ENCODE measurements at places on chromosomes 3 and 15.

- peaks cover 59% of the 10 kb centered on the region for H3K4me1 ChIP-seq
- peaks cover 90% of the 10 kb centered on the region for H3K27me3 ChIP-seq
- no peaks in the 10 kb centered on the region for H3K36me3 ChIP-seq
- no peak for DNase-seq
These were observed 1.4 kb downstream of the ISLR2 start for GRCh38 chr15:74131628-74132413.

DNA sequence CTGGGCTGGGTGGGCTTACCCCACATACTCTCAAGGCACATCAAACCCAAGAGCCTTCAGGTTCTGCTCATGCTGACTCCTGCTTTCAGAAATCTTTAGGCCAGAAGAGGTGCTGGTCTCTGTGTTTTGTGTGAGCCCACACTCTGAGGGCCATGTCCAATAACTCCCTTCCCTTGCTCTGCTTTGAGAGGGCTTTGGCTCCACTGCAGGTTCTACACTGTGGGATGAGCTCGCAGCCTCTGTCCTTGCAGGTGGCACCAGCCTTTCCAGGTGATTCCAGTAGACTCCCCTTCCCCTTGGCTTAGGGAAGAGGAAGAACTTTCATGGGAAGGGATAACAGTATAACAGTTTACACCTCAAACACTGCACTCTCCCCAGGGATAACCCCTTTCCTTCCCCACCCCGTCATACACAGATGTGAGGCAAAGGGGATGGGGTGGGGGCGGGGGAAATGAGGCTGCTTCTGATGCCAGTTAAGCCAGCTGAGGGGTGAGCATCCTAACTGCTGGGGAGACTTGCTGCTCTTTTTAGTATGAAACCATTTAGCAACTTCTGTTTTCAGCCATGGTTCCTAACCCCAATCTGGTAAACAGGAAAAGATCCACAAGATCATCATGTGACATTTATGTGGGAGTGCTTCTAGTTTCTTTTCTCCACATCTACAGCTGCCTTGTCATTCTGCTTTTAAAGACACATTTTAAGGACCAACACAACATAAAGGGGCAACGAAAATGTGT lies 262.4 kb downstream of the SLC9A9 start:
- H3K4me1 ChIP-seq = no peaks in the 10 kb centered on the region
- no peak overlapping the region for H3K27ac ChIP-seq
- H3K4me3 ChIP-seq = no peak overlapping the region
- H3K36me3 ChIP-seq = no peaks in the 10 kb centered on the region
- no peak for DNase-seq
- no peaks in the 10 kb centered on the region for H3K27me3 ChIP-seq

DNA sequence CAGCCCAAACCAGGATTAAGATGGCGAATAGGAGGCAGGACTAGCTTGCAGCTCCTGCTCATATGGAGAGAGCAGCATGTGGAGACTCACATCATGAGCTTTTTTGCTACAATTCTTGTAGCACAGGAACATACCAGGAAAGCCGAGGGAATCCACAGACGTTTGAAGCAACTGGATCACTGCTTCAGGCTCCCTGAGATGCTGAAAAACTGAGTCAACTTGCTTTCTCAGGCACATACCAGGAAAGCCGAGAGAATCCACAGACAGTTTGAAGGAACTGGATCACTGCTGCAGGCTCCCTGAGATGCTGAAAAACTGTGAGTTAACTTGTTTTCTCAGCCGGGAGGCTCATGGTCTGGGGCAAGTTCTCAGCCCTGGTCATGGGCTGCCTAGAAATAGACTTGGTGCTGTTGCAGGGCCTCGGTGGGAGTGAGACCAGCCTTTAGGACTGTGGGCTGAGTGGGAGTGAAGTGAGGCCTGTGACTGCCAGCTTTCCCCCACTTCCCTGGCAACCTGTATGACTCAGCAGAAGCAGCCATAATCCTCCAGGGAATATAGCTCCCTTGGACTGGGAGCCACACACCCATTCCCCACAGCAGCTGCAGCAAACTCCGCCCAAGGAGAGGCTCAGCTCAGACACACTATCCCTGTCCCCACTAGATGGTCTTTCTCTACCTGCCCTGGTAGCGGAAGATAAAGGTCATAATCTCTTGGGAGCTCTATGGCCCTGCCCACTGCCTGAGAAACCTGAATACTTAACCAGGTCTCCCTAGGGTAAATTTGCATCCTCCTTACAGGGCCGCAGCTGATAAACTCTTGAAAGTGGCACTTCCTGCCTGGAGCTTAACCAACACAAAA lies 51.9 kb upstream of the PFN2 start:
- peaks cover 13% of the 10 kb centered on the region for H3K4me1 ChIP-seq
- H3K36me3 ChIP-seq = no peaks in the 10 kb centered on the region
- H3K27ac ChIP-seq = peak overlapping the region; percentile 22
- no peak for DNase-seq
- H3K4me3 ChIP-seq = no peak overlapping the region

DNA sequence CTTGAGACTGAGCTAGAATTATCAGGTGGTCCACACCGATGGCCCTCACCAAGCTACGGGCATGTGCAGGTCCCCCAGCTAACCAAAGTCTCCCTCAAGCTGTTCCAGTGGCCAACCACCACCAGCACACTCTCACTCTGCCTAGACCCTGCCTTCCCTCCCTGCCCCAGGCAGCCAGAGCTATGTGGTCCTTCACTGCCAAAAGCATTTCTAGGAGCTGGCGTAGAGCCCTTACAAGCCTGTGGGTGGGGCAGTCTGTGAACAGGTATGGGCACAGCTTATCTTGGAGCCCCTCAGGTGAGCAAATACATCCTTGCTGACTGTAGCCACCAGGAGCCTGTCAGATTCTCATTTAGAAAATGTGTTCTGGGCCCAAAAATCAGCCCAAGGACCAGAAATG lies 159.8 kb upstream of the PPP2R3A start:
- no peaks in the 10 kb centered on the region for H3K4me1 ChIP-seq
- DNase-seq = no peak
- H3K4me3 ChIP-seq = no peak overlapping the region
- no peak overlapping the region for H3K27ac ChIP-seq
- no peaks in the 10 kb centered on the region for H3K36me3 ChIP-seq
- peaks cover 12% of the 10 kb centered on the region for H3K27me3 ChIP-seq

DNA sequence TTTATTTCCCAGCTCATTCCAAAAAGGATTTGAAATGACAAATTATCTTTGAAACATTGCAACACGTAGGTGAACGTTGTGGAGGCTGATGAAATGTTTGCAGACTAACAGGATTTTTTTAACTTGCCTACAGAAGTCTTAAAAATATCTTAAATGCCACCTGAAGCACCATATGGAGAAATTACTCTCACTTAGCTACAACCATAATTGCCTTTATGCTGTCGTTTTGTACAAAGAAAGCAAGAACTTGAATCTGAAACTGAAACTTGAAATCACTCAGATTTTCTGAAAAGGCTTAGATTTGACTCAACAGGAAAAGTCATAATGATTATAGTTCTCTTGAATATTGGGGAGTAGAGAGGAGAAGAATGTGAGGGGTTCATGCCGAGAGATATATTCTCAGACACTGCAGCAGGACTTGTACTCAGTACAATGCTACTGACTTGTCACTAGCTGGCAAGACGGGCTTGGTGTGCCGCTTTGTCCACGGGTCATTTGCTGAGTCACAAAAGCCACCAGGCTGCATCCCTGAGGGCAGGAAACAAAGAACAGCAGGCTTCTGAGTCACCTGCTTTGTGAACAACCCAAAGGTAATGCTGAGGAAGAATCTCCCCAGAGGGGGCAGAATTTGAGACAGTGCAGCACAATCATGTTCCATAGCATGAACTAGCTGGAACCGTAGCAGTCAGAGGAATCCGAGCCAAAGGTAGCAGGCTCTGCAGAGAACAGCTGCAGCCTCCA lies 7.1 kb upstream of the FMN1 start:
- no peaks in the 10 kb centered on the region for H3K36me3 ChIP-seq
- H3K27ac ChIP-seq = no peak overlapping the region
- no peaks in the 10 kb centered on the region for H3K27me3 ChIP-seq
- H3K4me3 ChIP-seq = peak overlapping the region; percentile 20
- DNase-seq = no peak

GRCh38 chr3:28081533-28081947 lies 159.9 kb upstream of the CMC1 start:
- DNase-seq = no peak
- H3K4me1 ChIP-seq = no peaks in the 10 kb centered on the region
- H3K27ac ChIP-seq = no peak overlapping the region
- no peak overlapping the region for H3K4me3 ChIP-seq

DNA sequence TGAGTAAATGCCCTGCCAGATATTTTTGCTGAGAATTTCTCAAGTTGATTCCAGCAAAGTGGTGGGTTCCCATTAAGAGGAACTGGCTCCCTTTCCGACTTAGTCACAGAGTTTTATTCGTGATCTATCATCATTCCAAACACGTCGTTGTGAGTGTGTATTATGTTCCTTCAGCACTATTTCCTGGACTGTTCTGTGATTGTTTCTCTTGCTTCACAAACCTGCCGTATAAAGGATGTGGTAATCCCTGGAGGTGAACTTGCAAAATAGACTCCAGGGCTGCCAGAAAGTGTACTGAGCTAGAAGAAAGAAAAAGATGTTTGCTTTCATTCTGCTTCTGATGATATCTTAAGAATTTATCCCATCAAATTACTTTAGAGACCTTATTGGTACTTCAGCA lies 14.5 kb upstream of the CAPN3 start:
- H3K27ac ChIP-seq = no peak overlapping the region
- DNase-seq = no peak

DNA sequence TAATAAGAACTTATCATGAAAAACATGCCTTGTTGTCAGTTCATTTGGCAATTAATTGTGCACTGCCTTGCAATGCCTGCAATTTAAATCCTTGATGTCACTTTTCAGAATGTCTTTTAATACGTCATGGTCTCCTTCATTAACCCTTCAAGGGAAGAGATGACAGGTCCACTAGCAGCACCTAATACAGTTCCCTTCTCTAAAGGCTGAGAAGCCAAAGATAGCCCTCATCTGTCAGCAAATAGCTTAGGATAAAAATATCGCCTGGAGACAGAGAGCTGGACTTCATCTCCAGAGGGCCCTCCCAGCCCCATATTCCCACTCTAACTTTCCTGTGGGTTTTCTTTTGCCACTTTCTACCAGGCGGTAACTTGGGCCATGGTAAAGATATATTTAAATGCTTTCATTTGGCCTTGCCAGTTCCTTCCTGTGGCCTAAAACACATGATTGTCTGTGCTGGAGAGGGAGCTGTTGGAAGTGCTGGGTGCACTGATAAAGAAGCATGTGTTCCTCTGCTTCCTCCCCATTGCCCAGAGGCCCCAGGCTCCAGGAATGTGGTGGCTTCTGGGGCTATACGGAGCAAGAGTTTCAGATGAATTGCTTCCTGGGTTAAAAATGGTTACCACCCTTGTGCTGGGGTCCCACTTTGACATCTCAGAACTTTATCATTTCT lies 76.3 kb upstream of the UMPS start:
- no peak overlapping the region for H3K4me3 ChIP-seq
- no peaks in the 10 kb centered on the region for H3K27me3 ChIP-seq
- H3K4me1 ChIP-seq = no peaks in the 10 kb centered on the region
- no peak for DNase-seq
- H3K27ac ChIP-seq = no peak overlapping the region

- no peak overlapping the region for H3K27ac ChIP-seq
- no peak for DNase-seq
- no peaks in the 10 kb centered on the region for H3K4me1 ChIP-seq
- H3K27me3 ChIP-seq = no peaks in the 10 kb centered on the region
These were observed 17.8 kb downstream of the EDEM1 start for GRCh38 chr3:5205165-5205941.

- H3K4me3 ChIP-seq = no peak overlapping the region
- no peaks in the 10 kb centered on the region for H3K27me3 ChIP-seq
- no peak overlapping the region for H3K27ac ChIP-seq
These were observed 231.4 kb downstream of the TIGIT start for GRCh38 chr3:114525278-114525677.

DNA sequence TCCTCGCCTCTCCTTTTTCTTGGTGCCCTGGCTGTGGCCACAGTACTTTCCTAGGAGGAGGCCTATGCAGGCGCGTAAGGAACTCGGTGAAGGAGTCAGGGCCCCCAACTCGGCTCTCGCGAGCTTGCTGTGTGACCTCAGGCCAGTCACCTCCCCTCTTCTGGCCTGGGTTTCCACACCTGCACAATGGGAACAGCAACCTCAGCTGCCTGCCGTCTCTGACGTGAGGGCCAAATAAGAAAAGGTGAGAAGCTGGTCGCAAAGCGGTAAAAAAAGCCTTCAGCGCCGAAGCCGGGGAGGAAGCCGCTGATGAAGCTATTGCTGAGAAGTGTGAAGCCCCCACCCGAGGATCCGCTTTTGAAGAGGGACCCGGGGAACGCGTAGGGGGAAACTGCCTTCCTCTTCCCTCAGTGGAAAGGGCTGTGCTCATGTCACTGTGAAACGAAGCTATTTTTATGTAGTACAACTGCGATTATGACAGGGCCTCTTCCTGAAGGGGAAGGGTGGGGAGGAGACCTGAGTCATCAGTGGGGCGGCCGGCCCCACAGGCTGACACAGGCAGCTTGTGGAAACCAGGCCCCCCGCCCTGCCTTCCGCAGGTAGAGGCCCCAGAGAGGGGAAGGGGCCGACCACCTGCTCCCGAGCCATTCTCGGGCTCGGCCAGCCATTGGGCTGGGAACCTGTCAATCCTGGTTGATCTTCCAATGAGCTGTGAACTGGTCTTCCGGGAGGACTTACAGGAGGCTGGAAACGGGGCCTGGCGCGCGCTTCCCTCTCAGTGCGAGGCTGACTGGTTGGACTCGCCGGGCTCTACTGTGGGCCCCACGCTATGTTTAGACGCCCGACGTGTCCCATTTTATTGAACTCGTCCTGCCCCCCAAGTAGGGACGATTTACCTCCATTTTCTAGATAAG lies 18.0 kb upstream of the ANKDD1A start:
- H3K27ac ChIP-seq = peak overlapping the region; percentile 79
- H3K4me3 ChIP-seq = peak overlapping the region; percentile 45
- DNase-seq = peak; percentile 91
- H3K36me3 ChIP-seq = no peaks in the 10 kb centered on the region

DNA sequence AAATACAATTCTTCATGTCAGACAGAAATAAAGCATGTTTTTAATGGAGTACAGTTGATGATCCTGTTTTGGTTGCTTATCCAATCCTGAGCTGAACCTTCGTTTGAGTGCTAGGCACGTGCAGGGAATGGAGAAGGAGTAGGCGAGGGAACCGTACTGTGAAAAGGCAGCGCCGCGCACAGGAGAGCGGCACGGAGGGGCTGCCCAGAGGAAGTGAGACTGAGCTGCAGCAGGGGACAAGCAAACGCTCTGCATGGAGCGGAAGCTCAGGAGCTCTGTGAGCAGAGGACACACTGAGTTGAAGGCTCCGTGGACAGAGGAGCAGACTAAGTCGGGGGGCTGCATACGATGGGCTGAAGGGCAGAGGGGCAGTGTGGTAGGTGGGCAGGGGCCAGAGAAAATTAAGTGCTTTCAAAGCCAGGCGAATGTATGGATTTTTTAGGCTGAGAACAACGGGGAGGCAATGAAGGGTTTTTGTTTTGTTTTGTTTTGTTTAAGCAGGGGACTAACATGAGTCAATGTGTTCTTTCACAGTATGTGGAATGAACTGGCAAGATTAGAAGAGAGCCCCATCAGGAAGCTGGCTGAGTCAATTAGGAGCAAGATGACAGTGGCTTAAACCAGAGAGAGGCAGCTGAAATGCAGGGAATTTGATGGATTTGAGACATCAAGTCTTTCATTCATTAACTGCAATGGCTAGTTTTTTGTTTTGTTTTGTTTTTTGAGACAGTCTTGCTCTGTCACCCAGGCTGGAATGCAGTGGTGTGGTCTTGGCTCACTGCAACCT lies 23.8 kb upstream of the TM2D3 start:
- H3K36me3 ChIP-seq = peaks cover 66% of the 10 kb centered on the region
- H3K4me1 ChIP-seq = peaks cover 4% of the 10 kb centered on the region
- no peak overlapping the region for H3K4me3 ChIP-seq
- H3K27ac ChIP-seq = no peak overlapping the region

GRCh38 chr3:190339130-190339529 lies 16.9 kb upstream of the CLDN1 start:
- H3K36me3 ChIP-seq = no peaks in the 10 kb centered on the region
- H3K4me3 ChIP-seq = no peak overlapping the region
- DNase-seq = no peak
- no peak overlapping the region for H3K27ac ChIP-seq
- H3K27me3 ChIP-seq = no peaks in the 10 kb centered on the region

Data from tibial artery (tissue), 4 donors.